ENCODE measurements at places on chromosomes 4 and X.

DNA sequence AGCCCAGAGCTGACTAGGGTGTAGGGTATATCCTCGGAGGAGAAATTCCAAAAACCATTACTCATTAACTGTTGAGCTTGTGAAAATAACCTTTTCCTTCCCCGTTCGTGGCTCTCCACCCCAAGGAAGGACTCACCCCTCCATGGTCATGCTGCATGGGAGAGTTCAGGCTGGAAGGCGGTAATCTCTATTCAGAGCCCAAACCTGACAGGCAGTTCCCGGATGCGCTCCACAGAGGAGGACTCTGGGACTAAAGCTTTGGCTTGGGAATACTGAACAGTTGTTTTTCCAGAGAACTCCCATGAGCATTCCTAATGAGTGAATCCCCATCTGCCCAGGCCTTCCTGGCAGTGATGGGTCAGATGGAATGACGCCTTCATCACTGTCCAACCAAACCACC is 125.4 kb downstream of the BCOR start:
- DNase-seq: no peak

- no peak for DNase-seq
These were observed 7.5 kb upstream of the BCOR start for GRCh38 chrX:40104985-40105834.

DNA sequence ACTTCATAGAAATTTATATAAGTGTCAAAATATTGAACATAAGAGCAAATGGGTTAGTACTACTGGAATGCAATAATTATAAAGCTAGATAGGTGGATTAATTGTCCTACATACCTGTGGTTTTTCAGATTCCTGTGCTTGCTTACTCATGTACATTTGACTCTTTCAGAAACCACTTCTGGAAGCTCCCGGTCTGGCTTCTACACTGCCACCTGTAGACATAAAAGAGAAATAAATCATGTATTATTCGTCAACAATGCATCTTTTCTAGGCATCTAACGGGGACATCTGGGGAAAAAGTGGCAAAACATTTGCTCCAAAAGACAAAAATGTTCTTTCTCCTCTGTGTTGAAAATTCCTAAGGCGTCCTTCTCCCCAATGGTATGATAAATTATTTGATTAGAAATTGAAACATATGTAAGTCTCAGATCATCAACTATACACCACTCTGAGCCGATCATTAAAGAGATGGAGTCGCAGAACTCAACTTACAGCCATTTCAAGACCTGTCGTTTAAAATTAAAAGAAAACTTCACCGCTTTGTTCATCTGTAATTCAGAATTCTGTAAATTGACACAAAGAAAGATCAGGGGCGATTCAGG is 648.7 kb upstream of the DIPK2B start:
- no peak for DNase-seq

DNA sequence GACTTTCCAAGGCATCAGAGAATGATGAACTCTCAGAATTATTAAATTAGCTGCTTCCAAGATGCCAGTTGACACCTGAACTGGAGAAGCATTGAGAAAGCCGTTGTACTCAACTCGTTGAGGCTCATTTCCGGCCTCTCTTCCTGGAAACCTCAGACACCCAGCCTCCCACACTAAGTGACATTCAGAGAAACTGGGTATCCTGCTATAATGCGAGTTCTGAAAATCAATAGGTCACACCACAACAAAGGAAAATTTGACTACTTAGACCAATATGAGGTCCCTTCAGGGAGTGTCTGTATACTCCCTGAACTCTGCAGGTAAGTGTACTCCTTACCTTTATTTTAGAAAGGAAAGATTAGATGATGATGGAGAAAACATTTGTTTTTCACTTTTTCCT is 51.2 kb downstream of the ENPEP start:
- DNase-seq: no peak

DNA sequence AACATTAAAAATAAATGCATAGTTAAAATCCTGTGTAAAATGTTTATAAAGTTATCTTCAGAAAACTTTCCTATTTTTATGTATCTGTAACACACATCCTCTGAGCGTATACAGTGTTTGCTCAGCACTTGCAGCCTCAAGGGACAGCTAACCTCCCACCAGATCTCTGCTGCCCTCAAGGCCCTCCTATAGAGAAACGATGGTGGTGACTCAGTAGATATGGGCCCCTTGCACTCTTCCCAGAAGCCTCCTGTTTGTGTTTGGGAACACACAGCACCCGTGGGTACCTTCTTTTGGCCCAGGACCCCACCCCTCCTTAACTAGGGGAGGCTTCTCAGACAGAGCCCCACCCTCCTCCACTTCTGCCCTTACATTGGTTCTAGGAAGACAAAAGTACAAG is 26.7 kb downstream of the PJA1 start:
- no peak for DNase-seq

DNA sequence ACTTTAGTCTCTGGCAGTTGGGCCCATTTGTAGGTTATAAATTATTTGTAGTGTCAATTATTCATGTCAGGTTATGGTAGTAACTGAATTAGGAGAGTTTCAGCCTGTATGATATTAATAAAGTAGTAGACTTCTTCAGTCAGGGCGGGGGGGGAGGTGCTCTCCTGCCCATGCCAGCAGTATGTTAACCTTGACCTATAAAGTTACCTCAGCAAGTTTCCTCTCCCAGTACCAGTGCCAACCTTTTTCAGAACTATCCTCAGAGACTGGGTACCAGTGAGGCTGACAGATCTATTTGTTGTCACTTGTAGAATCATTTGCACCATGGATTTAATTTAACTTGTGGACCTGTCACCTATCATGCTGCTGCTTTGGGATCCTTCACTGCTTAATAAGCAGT is 88.0 kb downstream of the PRRG1 start:
- DNase-seq: no peak

DNA sequence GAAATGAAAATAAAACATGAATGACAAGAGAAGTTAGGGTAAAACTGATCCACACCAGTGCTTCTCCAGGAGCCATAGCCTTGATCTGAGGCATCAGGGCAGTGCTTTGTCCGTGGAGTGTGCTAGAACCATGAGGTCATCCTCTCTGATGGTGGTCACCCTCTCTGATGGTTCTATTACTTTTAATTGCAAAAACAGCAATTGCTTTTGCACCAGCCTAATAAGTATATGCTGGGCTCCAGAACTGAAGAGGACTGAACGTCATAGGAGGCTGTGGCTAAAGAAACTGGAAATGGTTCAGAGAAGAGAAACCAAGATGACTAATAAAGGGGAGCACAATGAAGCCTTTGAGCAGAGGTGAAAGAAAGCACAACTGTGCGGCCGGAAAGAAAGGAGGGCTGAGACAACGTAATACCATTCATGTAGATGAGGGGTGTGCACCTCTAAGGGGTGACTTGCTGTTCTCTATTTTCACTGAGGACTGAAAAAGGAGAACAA is 17.0 kb upstream of the TMEM154 start:
- DNase-seq: no peak

- DNase-seq: peak; percentile 86
These were observed at the start of gene MCUB for GRCh38 chr4:109559983-109560686. Gene MCUB, plus strand, starts transcription at chr4:109560246. Its CDS starts 92 bp downstream, at chr4:109560338.

DNA sequence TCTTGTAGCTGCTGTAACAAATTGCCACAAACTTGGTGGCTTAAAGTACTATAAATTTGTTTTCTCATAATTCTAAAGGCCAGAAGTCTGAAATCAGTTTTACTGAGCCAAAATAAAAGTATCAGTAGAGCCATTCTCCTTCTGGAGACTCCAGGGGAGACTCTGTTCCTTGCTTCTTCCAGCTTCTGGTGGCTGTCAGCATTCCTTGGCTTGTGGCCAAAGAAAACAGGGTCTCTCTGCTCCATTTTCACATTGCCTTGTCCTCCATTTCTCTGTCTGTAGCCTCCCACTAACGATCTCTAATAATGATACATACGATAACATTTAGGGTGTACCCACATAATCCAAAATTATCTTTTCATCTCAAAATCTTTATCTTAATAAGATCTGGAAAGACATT is 200.4 kb downstream of the MAB21L2 start:
- no peak for DNase-seq

DNA sequence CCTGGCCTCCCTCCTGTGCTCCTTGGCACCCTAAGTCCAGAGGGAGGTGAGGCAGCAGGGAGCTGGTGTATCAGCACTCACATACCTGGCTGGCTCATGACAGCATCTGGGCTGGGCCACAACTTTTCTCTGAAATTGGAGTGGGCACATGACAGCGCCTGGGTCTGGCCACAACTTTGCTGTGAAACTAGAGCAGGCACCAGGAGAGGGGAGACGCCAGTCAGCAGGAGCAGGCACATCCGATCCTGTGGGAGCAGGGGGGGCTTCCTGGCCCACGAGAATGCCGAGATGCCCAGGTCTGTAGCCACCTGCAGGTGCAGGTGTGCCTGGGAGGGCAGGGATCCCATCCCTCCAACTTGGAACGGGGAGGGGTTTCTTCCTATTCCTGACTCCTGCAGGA is 69.7 kb upstream of the PPP3CA start:
- no peak for DNase-seq

DNA sequence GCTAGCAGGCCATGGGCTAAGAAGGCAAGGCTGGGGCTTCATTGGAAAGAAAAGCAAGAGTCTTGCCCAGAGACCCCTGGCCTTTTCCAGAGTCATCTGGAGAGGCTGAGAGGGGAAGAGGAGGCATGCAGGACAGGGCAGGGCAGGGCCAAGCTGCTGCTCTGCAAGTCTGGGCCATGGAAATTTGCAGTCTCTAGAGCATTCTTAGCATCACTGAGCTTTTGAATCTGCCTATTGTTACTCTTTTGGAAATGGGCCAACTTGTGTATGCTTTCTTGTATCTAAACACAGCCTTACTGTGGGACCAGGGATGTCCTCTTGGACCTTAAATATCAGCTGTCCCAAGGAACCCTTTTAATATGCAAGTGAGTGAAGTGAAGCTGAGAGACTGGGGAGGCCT is 560.5 kb downstream of the MID1IP1 start:
- no peak for DNase-seq

GRCh38 chr4:7121174-7121573 is 53.3 kb upstream of the GRPEL1 start:
- no peak for DNase-seq

DNA sequence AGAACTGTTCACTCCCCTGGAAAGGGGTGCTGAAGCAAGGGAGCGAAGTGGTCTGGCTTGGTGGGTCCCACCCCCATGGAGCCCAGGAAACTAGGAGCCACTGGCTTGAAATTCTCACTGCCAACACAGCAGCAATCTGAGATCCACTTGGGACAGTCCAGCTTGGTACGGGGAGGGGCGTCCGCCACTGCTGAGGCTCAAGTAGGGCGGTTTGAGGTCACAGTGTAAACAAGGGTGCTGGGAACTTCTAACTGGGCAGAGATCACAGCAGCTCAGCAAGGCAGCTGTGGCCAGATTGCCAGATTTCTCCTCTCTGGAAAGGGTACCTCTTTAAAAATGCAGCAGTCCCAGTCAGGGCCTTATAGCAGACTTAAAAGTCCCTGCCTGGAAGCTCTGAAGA is 53.9 kb upstream of the GALNTL6 start:
- DNase-seq: no peak

DNA sequence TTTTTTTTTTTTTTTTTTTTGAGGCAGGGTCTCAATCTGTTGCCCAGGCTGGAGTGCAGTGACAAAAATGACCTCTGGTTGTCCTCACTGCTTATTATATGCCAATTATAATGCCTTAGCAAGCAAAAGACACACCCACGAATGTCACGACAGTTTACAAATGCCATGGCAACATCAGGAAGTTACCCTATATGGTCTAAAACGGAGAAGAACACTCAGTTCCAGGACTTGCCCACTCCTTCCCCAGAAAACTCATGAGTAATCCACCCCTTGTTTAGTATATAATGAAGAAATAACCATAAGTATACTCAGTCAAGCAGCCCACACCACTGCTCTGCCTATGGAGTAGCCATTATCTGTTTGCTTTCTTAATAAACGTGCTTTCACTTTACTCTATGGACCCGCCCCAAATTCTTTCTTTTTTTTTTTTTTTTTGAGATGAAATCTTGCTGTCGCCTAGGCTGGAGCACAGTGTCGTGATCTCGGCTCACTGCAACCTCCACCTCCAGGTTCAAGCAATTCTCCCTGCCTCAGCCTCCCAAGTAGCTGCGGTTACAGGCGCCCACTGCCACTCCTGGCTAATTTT is 106.2 kb downstream of the SMIM20 start:
- no peak for DNase-seq

GRCh38 chr4:138297743-138298405 is 55.7 kb upstream of the SLC7A11 start:
- no peak for DNase-seq

- no peak for DNase-seq
These were observed 550.3 kb downstream of the RAB28 start for GRCh38 chr4:12933760-12934221.

GRCh38 chr4:36241771-36242170 is 2.5 kb downstream of the ARAP2 start:
- DNase-seq: no peak

DNA sequence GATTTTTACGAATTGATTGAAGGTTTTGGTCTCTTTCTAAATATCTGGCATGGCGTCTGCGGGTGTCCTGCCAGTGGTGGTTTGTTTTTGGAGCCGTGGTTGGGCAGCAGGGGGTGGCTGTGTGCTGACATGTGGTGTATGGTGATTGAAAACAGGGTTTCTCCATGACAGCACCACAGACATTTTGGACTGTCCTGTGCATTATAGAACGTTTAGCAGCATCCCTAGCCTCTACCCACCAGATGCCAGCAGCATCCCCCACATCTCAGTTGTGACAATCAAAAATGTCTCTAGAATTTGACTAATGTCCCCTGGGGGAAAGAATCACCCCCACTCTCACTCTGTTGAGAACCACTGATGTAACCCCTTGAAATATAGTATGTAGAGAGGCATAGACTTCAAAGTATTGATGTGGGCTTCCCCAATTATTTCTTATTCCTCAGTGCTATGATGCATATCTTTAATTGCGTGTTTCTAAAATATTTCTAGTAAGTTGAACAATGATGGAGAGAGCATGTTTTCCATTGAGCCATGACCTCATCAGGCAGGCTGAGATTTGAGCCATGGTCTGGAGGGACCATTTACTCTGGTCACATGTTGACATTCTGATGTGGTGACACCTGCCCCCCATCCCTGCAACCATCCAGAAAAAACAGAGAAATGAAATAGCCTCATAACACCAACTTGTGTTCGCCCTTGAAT is 77.4 kb upstream of the MID1 start:
- no peak for DNase-seq
